ENCODE measurements at places on chromosomes 1 and 21.
A peak's percentile ranks its signal among the peaks of the same experiment; 100 is the strongest.

GRCh38 chr1:228275430-228276173, 67.8 kb downstream of the OBSCN start:
- DNase-seq, result peak; percentile 57

DNA sequence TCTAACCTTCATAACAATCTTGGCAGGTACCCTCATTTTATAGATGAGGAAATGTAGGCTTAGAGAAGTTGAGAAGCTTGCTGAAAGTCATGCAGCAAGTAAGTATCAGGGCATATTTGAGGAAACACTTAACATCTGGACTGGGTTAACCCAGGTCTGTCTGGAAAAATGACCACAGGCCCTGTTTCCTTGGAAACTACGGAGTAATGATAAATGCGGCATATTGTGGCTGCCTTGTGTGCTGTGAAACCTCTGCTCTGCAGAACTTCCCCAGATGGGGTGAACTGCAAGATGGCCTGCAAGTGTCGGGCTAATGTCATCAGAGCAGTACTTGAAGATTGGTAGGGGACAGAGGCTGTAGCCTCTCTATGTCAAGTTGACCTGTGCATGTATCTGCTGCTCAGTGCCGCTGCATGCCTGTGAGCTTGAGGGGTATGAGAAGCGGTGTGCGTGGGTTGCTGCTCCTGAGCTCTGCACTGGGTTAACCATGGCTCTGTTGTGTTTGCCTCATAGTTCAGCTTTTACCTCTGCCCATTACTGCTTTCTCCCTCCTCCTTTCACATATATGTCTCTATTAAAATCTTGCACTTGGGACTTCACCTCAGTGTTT, 83.1 kb downstream of the WDR3 start:
- DNase-seq, result no peak

DNA sequence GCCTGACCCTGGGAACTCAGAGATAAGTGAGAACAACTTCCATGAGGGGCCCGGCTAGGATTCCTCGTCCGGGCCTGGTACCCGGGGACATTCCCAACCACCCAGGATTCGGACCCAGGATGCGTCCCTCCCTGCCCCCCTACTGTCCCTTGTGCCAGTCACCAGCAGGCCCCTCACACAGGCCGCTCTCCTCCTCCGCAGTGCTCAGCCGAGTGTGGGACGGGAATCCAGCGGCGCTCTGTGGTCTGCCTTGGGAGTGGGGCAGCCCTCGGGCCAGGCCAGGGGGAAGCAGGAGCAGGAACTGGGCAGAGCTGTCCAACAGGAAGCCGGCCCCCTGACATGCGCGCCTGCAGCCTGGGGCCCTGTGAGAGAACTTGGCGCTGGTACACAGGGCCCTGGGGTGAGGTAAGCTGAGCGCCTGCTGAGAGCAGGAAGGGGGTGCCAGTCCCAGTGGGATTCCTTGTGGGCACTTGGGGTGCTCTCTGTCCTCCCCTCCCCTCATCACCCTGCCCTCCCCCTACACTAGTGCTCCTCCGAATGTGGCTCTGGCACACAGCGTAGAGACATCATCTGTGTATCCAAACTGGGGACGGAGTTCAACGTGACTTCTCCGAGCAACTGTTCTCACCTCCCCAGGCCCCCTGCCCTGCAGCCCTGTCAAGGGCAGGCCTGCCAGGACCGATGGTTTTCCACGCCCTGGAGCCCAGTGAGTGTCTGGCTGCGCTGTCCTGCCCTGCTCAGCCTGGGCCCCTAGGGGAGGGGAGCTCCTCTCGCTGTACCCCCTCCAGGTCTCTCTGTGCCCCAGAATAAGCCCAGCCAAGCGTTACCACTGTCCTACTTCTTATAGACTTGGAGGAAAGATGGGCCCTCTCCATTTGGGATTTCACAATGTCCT, 9.8 kb downstream of the ADAMTSL4 start:
- no peak for DNase-seq

DNA sequence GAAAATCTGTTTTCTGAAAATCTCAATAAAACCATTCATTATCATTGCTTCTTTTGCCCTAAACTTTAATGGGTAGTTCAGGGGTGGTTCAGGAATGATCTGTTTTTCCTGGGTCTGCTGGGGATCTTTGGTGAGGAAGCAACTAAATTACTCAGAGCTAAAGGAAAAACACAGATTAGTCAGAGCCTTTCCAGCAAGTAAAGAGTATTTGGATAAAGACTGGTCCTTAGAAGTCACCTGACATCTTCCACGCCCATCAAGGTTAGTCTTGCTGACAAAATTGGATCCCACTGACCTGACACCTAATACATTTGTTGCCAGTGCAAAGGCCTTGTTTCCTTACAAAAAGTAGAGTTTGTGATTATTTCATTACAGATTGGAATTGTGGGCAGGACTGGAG, 24.2 kb downstream of the HSPA13 start:
- no peak for DNase-seq

- no peak for DNase-seq
Observed at GRCh38 chr1:55610203-55610602, 395.0 kb upstream of the USP24 start.

- no peak for DNase-seq
Observed at GRCh38 chr1:162571696-162572095, 10.2 kb downstream of the UAP1 start.

DNA sequence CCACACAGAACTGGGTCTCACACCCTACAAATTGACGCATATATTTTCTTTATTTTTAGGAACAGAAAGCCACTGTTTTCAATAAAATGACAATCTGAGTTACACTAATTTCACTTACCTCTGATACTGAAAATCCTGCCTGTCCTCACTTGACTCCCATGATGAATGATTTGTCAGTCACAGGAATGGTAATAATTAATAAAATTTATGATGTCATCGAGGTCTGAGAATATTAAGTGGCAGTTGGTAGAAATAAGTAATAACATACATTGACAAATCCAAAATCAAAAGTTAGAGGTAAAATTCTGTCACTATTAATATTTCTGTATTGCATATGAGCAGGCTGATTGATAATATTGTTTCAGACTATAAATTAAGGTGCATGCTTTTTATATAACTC, 418.7 kb upstream of the RGS18 start:
- DNase-seq, result no peak

DNA sequence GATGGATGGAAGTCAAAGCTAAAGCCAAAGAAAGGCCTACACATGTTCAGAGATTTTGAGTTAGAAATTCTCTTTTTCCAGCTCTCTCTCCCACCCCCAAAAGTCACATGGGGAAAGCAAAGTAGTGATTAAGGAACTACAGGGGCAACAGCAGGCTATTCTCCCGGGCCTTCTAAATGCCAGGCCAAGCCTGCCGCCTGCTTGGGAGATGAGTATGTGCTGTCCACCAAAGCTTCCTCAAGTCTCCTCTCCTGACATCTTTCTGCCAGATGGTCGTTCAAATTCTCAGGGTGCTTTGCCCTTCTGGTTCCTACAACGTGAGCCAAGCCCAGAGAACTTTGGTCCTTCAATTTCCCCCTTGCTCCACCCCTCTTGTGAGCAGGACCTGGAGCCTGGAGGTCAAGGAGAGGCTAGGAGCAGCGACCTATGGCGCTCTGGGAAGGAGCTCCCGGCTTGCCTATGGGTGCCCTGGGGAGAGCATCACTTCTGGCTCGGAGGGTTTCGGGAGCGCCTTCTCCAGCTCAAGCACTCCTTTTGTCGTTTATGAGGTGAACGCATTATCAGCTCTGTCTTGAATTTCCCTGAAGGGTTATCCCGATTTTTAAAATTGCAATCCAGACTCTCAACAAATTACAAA, 4.4 kb upstream of the PRRX1 start:
- no peak for DNase-seq

GRCh38 chr21:35149698-35150097, 100.6 kb upstream of the RUNX1 start:
- DNase-seq, result no peak

DNA sequence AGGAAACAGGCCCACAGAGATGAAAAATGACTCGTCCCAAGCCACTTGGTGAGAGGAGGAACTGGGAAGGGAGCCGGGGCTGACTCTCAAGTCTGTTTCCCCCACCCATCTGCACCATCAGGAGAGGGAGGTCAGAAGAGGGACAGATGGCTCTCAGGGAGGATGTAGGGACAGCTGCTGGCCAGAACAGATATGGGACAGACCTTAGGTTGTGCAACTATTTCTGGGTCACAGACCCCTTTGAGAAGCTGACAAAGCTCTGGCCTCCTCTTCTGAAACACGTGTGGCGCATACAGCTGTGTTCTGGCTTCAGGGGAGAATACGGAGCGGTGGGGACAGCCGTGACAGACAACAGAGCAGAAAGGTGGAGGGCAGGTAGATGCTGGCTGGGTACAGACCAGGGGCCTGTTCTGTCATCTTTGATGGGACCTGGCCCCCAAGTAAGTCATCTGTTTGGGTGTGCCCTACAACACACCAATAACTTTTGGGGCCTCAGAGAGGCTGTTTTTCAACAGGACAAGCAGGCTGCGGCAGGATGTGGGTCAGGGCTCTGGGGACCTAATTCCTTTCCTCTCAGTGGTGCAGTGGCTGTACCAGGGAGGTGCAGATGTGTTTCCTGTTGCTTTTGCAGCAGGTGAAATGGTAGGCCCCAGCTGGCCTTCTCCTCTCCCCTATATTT, 7.3 kb downstream of the SH3BGRL3 start:
- no peak for DNase-seq

GRCh38 chr1:206508130-206508889, 979 bp downstream of the RASSF5 start:
- no peak for DNase-seq

Data from spinal cord (tissue), 10 donors.